ENCODE measurements at places on chromosomes 2 and 18.

GRCh38 chr2:101296371-101296770 is 12.1 kb downstream of the RNF149 start:
- no peak for DNase-seq

GRCh38 chr2:209463226-209463625 is 39.4 kb downstream of the MAP2 start:
- DNase-seq, result no peak

GRCh38 chr18:9477509-9477908 is 2.2 kb downstream of the RALBP1 start:
- DNase-seq, result no peak

GRCh38 chr2:26838121-26838906 is 9.6 kb upstream of the DPYSL5 start:
- no peak for DNase-seq

DNA sequence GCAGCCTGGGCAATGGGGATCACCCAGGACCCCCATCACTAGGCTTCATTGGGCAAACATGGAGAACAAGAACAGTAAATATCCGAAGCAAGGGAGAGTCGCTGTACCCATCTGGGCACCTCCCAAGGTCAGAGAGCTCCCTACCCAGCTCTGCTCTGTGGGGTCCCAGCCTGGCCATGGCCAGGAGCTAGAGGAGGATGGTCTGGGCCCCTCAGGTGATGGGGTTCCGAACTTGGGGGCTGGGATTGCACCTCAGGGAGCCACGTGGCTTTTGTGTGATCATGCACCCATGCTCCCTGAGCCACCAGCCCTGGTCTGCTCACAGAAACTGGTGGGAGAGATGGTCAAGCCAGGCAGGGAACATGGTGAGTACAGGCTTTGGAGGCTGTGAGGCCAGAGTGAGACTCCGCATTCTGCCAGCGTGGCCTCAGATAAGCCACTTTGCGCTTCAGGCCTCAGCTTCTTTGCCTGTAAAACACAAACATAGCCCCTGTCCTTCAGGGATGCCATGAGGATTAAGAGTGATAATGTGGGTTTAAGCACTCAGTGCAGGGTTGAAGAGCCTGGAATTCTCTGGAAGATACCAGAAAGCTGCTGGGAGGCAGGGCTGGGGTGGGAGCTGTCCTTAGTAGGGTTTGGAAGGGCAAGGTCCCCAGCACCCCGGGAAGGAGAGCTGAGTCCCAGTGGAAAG is 3.0 kb upstream of the NMUR1 start:
- DNase-seq, result no peak

GRCh38 chr2:41900101-41900577 is 147.7 kb upstream of the PKDCC start:
- DNase-seq, result no peak

GRCh38 chr2:57806449-57806968 is 240.1 kb upstream of the VRK2 start:
- no peak for DNase-seq

GRCh38 chr2:134758633-134759032 is 39.8 kb upstream of the TMEM163 start:
- no peak for DNase-seq

- DNase-seq, result no peak
These were observed 49.2 kb downstream of the TRPM8 start for GRCh38 chr2:233966388-233966787.

- no peak for DNase-seq
These were observed 9.4 kb downstream of the CTIF start for GRCh38 chr18:48548011-48548771.

- DNase-seq, result no peak
These were observed 2.7 kb downstream of the OTX1 start for GRCh38 chr2:63053081-63053888.

DNA sequence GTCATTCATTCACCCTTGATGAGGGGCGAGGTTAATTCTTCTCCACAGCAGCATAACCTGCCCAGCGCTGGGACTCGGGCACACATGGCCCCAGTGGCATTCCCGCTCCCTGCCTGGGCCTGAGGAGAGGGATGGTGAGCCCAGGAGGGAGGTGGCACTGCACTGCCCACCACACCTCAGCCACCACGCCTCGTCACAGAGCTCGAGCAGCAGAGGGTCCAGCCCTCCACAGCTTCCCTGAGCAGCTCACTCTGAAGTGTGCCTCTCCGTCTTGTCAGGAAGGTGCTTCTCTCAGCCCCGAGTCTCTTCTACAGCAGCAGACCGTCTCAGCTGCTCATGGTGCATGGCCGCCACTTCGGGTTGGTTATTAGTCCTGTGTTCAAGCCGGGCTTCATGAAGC is 34.9 kb downstream of the COA5 start:
- DNase-seq, result no peak

DNA sequence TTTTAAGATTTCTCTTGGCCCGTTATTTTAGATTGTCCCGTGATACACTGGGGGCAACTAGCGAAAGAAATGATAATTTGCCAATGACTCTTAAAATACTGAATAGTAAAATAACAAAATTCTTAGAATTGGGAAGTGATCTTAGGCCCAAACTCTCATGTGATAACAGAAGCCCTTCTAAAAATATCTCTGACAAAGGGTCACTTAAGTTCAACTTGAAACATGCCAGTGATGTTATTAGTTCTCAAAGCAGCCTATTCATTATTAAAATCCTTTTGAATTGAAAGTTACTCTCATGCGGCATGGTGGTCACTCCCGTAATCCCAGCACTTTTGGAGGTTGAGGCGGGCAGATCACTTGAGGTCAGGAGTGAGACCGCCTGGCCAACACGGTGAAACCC is 920.9 kb downstream of the NRXN1 start:
- DNase-seq, result no peak

GRCh38 chr2:154963511-154963910 is 265.0 kb downstream of the KCNJ3 start:
- DNase-seq, result no peak
